Tongue (tissue), 3 donors: ENCODE measurements at places on chromosomes 12 and 14.

- peak; percentile 14 for DNase-seq
Measured at GRCh38 chr12:111359231-111359913, 9.5 kb downstream of the PHETA1 start.

DNA sequence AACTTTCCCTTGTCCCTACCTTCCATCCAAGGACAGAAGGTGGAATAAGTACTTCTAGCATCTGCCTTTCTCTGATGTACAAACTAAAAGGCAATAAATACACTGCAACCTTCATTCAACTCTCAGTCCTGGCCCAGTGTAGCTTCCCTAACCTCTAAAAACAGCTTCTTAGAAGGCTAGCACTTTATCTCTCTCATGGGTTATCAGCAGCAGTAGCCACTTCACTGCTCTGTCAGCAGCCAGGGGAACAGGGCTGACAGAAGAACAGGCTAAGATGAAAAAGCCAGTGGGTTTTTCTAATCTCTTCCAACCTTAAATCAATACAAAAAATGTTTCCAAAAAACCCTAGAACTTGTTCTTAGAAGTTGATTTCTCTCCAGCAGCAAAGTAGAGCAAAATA lies 13.2 kb downstream of the BAZ2A start:
- no peak for DNase-seq

DNA sequence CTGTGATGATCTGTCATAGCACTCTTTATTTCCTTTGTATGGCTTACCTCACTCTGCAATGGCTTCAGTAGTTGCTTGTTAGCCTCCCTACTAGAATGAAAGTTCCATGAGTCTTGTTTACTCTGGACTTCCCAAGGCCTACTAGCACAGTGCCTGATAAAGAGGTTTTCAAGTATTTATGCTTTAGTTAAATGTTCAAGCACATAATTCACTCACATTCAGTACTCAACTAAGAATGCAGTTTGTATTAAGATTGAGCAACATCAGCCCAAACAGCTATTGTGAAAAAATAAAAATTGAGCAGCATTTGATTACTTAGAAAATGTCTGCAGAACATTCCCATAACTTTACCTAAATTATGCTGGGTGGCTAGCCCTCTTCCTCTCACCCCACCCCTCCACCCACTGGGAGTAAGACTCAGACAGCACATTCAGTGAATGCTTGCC lies 158.9 kb upstream of the AMIGO2 start:
- no peak for DNase-seq

DNA sequence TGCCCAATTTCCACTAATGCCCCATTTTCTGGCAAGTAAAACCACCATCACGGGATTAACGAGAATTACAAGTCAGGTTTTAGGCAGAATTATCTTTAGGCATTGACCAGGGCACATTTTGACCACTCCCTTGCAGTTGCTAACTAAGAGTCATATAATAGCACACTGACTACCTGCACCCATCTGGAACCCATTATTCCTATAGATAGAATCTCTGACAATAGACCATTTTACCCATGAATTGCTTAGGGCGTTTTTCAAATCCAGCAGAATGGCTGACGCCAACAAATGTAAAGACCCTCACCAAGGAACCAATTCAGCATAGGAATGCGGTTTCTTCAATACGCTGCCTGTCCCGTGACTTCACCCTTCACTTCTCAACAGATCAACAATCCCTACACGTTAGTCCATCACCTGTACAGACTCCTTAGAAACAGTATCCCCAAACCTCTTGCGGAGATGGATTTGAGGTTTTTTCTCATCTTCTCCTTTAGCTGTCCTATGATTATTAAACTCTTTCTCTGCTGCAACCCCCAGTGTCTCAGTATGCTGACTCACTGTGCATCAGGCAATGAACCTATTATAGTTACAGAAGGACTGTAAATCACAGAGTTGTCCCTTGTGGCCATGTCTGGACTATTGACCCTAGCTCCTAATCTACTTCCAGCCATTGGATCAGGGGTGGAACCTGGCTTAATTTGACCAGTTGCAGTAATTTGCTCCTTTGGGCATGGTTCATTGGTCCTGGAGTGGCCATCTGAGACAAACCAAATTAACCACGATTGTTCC lies 177.3 kb upstream of the PLXNC1 start:
- DNase-seq: no peak

DNA sequence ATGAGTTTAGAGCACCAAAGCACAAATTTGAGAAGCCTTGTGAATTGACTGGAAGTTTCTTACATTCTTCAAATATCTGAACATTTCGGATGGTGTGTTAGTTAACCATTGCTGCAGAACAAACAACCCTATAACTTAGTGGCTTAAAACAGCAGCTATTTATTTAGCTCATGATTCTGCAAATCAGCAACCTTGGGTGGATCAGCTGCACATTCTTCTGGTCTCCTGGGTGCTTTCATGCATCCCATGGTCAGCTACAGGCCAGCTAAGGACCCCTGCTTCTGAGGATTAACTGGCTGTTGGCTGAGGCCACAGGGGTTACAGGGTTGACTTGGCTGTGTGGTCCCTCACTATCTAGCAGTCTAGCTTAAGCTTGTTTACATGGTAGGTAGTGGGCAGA lies 114.0 kb upstream of the HIF1A start:
- no peak for DNase-seq

GRCh38 chr14:55384536-55384935 lies 27.1 kb downstream of the ATG14 start:
- DNase-seq: no peak
